ENCODE measurements at places on chromosomes 12 and 14.

DNA sequence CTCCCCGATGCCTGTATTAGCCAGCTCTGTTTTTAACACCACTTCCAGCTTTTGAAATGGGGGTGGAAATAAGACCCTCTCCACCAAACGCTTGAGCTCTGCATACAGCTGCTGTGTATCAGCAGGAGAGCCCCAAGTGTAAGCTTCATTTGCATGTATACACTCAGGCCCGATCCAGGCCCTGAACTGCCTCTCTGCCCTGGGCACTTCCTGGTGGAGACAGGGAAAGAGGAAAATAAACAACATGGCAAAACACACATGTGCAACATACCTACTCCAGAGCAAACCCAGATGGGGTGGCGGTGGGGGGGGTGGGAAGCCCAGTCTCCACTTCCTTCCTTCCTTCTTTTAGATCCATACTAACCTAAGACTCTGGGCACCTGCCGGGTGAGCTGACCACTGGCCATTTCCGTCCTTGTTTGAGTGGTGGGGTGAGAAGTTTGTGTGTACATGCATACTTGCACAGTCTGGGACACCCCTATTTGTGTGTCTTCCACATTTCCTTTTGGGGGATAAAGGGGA is 55.3 kb downstream of the RBM19 start:
- H3K4me3 ChIP-seq: no peak overlapping the region
- no peak overlapping the region for H3K27ac ChIP-seq
- peaks cover 9% of the 10 kb centered on the region for H3K4me1 ChIP-seq
- no peak for DNase-seq
- H3K27me3 ChIP-seq: no peaks in the 10 kb centered on the region

DNA sequence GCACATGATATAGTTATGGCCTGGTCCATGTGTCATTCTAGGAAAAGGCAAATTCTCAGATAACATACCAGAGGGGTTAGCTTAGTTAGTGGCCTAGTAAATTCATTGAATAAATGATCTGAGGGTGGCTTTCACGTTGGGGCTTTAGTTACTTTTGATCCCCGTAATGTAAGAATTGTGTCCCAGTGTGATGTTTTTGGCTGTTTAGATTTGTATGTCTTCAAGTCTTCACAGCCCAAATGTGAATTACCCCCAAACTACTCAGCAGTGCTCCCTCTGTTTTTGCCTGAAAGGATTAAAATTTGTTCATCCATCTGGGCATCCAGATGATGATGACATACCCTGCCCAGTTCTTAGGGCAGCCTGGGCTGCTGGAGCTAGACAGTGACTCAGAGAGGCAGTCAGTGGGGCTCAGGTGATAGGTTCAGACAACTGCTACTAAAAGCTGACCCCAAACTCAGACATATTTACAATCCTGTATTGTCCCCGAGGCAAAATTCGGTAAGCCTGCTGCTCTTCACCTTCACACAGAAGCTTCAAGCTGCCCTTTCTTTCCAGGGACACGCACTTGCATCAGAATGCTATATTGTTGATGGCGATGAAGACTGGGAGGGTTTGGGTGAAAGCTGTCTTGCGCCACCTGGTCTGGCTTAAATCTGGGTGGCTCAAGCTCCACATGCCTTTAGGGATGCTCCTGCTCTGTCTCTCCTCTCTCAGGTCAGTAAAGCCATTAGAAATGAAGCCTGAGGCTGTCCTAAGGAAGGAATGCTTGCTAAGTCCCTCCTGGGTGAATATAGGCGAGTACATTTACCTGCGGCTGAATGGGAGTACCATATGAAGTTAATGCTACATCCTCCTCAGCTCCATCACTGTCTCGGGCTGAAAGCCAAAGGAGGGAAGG is 10.3 kb downstream of the GPRC5D start:
- H3K36me3 ChIP-seq: peaks cover 10% of the 10 kb centered on the region
- no peak overlapping the region for H3K27ac ChIP-seq
- H3K4me1 ChIP-seq: no peaks in the 10 kb centered on the region
- H3K4me3 ChIP-seq: no peak overlapping the region
- no peaks in the 10 kb centered on the region for H3K27me3 ChIP-seq
- DNase-seq: no peak

- no peaks in the 10 kb centered on the region for H3K4me1 ChIP-seq
- H3K27ac ChIP-seq: no peak overlapping the region
- H3K36me3 ChIP-seq: no peaks in the 10 kb centered on the region
Observed at GRCh38 chr14:62558451-62558850, 486.8 kb downstream of the KCNH5 start.

DNA sequence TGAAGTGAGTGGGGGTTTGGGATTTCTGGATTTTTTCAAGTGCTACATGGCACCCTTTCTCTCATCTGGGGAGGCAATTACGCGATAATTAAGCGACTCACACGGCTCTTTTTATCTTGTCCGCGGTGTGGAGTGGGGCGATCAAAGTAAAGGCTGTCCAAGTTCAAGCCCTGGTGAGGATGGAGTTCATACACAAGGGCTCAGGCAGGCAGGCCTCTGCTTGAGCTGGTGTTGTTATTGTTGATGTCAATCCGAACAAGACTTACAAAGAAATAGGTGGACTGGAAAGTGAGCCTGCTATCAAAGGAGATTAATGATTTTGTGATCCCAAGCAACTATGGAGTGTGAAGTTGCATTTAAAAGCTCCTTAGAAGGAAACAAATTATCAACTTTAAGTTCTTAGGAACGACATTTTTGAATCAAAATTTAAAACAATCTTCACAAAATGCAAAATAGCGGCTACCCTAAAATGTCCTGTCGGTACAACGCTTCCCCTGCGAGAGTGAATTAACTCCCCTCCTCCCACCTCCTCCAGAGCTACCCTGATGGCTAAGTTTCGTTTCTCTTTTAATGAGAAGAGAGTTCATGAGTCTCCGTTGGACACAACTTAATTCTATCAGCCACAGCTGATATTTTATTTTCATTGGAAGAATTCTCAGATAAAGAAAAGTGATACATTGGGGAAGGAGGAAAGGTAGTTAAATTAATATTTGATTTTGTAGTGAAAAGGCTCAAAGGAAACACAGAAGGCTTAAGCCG is 5.9 kb downstream of the FOXA1 start:
- peaks cover 20% of the 10 kb centered on the region for H3K36me3 ChIP-seq
- H3K27me3 ChIP-seq: peaks cover 94% of the 10 kb centered on the region
- DNase-seq: no peak
- peaks cover 14% of the 10 kb centered on the region for H3K4me1 ChIP-seq
- peak overlapping the region; percentile 88 for H3K27ac ChIP-seq

GRCh38 chr12:113295886-113296556 is 38.9 kb downstream of the SLC8B1 start:
- H3K36me3 ChIP-seq: peaks cover 10% of the 10 kb centered on the region
- peak overlapping the region; percentile 18 for H3K27ac ChIP-seq
- H3K27me3 ChIP-seq: no peaks in the 10 kb centered on the region
- H3K4me1 ChIP-seq: no peaks in the 10 kb centered on the region

DNA sequence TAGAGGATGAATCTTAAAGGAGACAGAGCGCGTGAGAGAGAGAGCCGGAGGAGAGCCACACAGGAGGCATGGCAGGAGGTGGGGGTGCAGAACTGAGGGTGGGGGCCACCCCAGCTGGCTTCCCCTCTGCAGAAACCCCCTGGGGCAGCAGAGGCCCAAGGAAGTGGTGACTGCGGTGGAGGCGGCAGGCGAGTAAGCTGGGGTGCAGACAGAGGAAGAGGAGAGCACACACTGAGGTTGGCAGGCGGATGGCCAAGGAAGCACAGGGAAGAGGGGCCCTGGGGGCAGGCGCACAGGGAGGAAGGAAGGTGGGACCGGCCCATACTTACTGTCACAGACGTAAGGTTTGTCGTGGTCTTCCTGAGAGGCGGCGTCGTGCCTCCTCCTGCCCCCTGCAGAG is 179.8 kb downstream of the DPF3 start:
- H3K27ac ChIP-seq: peak overlapping the region; percentile 24
- no peak for DNase-seq
- H3K4me1 ChIP-seq: peaks cover 20% of the 10 kb centered on the region
- H3K4me3 ChIP-seq: no peak overlapping the region
- H3K27me3 ChIP-seq: no peaks in the 10 kb centered on the region

DNA sequence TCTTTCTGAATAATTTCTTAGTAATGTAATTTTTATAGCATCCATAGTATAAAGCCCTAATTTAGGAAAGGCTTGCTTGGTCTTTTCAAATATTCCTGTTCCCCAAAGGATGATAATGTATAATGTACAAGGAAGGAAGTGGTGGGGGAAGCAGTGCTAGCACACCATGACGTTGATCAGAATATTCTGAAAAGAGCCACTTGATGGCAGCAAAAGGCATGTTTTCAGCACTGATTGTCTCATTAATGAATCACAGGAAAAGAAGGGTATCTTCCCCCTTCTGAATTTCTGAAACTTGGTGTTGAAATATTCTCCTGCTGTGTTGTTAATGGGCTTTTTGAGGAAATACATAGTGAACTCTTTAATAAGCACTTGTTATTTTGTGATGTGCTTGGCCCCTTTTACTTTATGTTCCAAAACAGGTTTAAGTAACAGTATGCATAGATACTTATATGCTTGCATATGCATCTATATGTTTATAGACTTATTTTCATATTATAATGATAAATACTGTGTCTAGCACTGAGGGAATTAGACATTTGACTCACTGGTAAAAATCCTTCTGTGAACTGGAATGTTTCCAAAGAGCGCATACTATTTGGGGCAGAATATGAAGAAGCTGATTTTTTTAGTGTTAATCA is 122.0 kb downstream of the TMEM117 start:
- H3K27ac ChIP-seq: no peak overlapping the region

DNA sequence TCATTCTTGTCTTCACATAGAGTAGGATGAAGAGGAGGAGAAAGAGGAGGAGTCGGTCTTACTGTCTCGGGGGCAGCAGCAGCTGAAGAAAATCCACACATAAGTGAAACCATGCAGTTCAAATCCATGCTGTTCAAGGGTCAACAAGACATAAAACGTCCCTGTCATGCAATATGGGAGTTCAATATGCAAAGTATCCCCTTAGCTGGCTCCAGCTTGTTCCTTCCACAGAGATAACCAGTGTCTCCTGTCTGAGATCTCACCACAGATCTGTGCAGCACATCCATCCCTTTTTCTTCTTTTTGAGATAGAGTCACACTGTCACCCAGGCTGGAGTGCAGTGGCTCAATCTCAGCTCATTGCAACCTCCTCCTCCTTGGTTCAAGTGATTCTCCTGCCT is 357.5 kb downstream of the GALC start:
- H3K27ac ChIP-seq: no peak overlapping the region
- no peak for DNase-seq
- peaks cover 6% of the 10 kb centered on the region for H3K27me3 ChIP-seq
- H3K36me3 ChIP-seq: no peaks in the 10 kb centered on the region
- H3K4me3 ChIP-seq: no peak overlapping the region

DNA sequence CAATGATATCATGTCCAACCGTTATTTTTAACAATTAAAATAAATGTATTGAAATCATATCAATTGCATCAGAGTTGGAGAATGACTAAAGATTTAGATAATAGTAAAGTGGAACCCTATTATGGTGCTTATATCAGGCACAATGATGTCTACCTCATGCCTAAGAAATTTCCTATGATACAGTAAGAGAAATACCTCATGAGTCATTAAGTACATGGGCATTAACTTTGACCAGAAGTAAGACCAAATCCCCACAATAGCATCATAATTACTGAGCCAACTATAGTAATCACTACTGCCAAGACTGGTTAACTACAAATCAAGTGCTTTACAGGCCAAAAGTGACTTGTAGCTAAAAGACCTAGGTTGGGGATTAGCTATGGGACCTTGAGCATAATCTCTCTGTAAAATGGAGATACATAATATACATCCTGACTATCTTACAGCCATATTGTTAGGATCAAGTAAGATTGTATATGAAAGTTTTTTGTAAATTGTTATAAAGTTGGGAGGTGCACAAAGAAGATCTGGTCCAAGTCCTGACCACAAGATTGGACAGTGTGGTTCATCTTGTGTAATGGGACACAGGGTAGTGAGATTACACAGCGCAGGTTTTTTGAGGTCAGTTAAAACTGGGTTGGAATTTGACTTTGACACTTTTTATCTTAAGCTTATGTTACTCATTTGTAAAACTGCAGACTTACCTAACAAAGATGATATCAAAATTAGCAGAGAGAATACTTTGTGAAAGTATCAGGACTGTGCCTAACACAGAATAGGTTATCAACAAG is 60.5 kb downstream of the ERGIC2 start:
- H3K4me1 ChIP-seq: no peaks in the 10 kb centered on the region
- H3K4me3 ChIP-seq: no peak overlapping the region
- DNase-seq: no peak
- no peaks in the 10 kb centered on the region for H3K27me3 ChIP-seq

DNA sequence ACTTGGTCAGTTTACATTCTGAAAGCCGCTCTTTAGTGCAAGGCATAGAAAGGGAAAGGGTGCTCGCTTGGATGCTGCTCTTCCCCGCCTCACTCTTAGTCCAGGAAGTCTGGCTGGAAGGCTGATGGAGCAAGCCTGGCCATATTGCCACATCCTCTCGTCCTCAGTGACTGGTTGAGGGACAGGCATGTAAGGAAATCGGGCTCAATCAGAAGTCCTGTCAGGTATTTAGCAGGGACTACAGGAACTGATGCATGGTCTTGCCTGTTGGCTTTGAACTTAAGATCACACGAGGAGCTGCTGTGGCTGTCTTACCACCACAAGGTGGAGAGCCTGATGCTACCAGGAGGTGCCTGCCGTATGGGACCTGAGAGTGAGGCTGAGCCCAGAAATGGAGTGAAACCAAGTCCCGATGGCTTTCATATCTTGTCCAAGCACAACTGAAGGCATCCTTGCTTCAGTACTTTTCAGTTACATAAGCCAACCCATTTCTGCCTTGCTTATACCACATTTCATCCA is 10.7 kb upstream of the C12orf75 start:
- H3K4me3 ChIP-seq: no peak overlapping the region
- no peaks in the 10 kb centered on the region for H3K36me3 ChIP-seq
- peaks cover 13% of the 10 kb centered on the region for H3K4me1 ChIP-seq

- no peak overlapping the region for H3K27ac ChIP-seq
- peaks cover 3% of the 10 kb centered on the region for H3K4me1 ChIP-seq
- peaks cover 52% of the 10 kb centered on the region for H3K36me3 ChIP-seq
- no peak overlapping the region for H3K4me3 ChIP-seq
- H3K27me3 ChIP-seq: no peaks in the 10 kb centered on the region
- no peak for DNase-seq
Observed at GRCh38 chr12:116939734-116940133, 29.0 kb downstream of the FBXW8 start.

GRCh38 chr14:99688210-99688581 is 4.1 kb downstream of the CYP46A1 start:
- peaks cover 47% of the 10 kb centered on the region for H3K27me3 ChIP-seq
- no peaks in the 10 kb centered on the region for H3K36me3 ChIP-seq
- H3K4me1 ChIP-seq: peaks cover 9% of the 10 kb centered on the region

DNA sequence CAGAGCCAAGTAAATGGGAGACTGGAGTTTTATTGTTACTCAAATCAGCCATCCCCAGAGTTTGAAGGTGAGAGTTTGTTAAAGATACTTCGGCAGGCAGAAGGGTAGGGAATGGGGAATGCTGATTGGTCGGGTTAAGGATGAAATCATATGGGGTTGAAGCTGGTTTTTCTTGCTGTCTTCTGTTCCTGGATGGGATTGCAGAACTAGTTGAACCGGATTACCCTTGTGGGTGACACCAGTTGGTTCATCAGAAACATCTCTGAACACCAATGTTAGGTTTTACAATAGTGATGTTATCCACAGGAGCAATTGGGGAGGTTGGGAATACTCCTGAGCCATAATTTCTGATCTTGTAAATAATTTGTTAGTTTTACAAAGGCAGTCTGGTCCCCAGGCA is 18.7 kb upstream of the SMCO2 start:
- peak overlapping the region; percentile 61 for H3K4me3 ChIP-seq
- peaks cover 16% of the 10 kb centered on the region for H3K36me3 ChIP-seq
- no peaks in the 10 kb centered on the region for H3K4me1 ChIP-seq
- H3K27ac ChIP-seq: peak overlapping the region; percentile 94
